ENCODE measurements at places on chromosomes 11 and 22. TPM values are rescaled to one million over a fixed set of nuclear protein-coding genes. Genes with fewer than 3 reads are reported as not detected.

APOL5 gene
- total RNA-seq: not detected

KCNE3 gene
- total RNA-seq: 0.23 TPM

CERK gene
- total RNA-seq: 94.9 TPM

LRRC56 gene
- 4.3 TPM for total RNA-seq

GNG3 gene
- total RNA-seq: not detected

SHISA8 gene
- not detected for total RNA-seq

KCNJ11 gene
- total RNA-seq: 1.8 TPM

GRCh38 chr11:93330446-93330984 lies at the start of gene DEUP1:
TSS of gene DEUP1 (plus strand) at chr11:93330742. CDS start at chr11:93332260, 1,518 bp downstream.
- no peaks in the 10 kb centered on the region for H3K36me3 ChIP-seq
- H3K4me3 ChIP-seq: peak within 1 kb of the TSS; percentile 69
- H3K27ac ChIP-seq: no peak within 1 kb of the TSS
- H3K27me3 ChIP-seq: peaks cover 47% of the 10 kb centered on the region
- H3K4me1 ChIP-seq: peaks cover 3% of the 10 kb centered on the region

GRCh38 chr11:70643642-70644041 lies 245.3 kb downstream of the CTTN start:
- DNase-seq: no peak
- no peak overlapping the region for H3K27ac ChIP-seq
- no peaks in the 10 kb centered on the region for H3K36me3 ChIP-seq

GRCh38 chr11:36469881-36470802 lies 39.9 kb downstream of the TRAF6 start:
- no peaks in the 10 kb centered on the region for H3K4me1 ChIP-seq
- DNase-seq: no peak
- no peak overlapping the region for H3K27ac ChIP-seq

DNA sequence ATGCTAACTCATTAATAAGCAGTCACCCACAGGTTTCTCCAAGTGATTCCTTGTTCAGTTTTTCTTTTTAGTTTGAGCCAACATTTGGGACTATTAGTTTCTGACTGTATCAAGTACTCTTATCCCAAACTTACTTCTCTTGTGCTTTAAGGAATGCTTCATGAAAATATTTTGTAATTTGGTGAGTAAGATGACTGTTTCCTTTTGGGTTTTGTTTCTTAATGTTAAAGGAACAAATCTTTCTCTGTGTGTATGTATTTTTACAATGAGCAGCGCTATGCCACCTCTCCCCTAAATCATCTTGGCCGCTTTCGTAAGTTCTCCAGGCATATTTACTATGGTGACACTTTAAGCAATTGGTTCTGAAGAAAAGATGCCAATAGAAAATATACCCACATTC lies 72.4 kb downstream of the LDLRAD3 start:
- H3K27me3 ChIP-seq: peaks cover 13% of the 10 kb centered on the region
- H3K36me3 ChIP-seq: no peaks in the 10 kb centered on the region
- no peak overlapping the region for H3K4me3 ChIP-seq
- H3K27ac ChIP-seq: no peak overlapping the region
- H3K4me1 ChIP-seq: no peaks in the 10 kb centered on the region

GRCh38 chr11:60995798-60996197 lies 24.3 kb downstream of the CD6 start:
- no peak for DNase-seq
- H3K27ac ChIP-seq: no peak overlapping the region
- H3K4me1 ChIP-seq: peaks cover 37% of the 10 kb centered on the region
- H3K27me3 ChIP-seq: no peaks in the 10 kb centered on the region
- no peak overlapping the region for H3K4me3 ChIP-seq

DNA sequence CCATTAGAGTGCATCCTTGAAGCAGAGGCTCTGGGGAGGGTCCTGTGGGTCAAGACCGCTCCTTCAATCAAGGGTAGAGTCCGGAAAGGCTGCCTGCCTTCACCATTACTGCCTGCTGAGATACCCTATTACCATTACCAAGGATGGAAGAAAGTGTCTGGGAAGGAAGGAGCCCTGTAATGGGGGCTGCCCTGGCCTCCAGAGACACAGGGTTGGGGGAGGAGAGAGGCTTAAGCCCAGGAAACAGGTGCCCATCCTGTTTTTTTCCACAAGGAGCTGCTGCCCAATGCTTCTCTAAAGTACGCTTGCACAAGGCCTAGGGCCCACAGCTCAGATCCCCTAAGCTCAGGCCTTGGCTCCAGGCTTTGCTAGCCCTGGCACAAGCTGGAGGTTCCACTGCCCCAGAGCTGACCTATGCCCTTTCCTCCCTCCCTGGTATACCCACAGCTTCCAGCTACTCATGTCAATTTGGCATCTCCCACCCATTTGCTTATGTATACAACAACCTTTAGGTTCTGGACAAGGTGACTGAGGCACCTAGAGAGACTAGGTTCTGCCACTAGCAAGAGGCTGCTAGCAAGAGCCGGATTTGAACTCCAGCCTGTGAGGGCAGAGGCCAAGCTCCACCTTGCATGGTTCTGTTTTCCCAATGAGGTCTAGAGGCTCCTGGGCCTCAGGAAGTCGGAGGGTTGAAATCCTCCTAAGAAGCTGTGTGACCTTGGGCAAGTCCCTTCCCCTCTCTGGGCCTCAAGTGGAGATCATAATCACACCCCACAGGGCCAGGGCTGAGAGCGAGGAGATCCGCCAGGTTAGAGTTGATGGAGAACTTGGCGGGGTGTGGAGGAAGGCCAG lies 1.5 kb upstream of the PLCB3 start:
- no peak for DNase-seq
- H3K27me3 ChIP-seq: peaks cover 2% of the 10 kb centered on the region
- no peak overlapping the region for H3K27ac ChIP-seq

- no peaks in the 10 kb centered on the region for H3K4me1 ChIP-seq
- H3K4me3 ChIP-seq: no peak overlapping the region
- no peak overlapping the region for H3K27ac ChIP-seq
- no peaks in the 10 kb centered on the region for H3K27me3 ChIP-seq
- no peak for DNase-seq
Measured at GRCh38 chr22:25153961-25154666, 45.5 kb upstream of the CRYBB3 start.

DNA sequence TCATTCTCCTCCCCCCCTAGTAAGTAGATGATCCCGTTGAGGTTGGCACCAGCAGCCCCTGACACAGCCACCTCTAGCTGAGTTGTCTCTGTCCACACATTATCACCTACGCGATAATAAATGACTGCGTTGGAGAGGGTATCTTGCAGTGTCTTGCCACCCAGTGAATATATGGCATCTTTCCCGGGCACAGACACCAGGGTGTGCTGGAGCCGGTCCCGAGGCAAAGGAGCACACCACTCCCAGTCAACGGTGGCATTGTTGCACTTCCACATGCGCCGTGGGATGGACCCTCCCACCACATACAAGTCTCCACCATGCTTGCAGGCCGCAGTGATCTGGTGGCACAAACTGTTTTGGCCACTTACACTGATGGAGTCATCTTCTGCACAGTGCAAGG lies 5.4 kb downstream of the KBTBD4 start:
- H3K4me1 ChIP-seq: peaks cover 12% of the 10 kb centered on the region
- H3K27me3 ChIP-seq: no peaks in the 10 kb centered on the region
- H3K4me3 ChIP-seq: no peak overlapping the region
- H3K27ac ChIP-seq: no peak overlapping the region
- DNase-seq: no peak

DNA sequence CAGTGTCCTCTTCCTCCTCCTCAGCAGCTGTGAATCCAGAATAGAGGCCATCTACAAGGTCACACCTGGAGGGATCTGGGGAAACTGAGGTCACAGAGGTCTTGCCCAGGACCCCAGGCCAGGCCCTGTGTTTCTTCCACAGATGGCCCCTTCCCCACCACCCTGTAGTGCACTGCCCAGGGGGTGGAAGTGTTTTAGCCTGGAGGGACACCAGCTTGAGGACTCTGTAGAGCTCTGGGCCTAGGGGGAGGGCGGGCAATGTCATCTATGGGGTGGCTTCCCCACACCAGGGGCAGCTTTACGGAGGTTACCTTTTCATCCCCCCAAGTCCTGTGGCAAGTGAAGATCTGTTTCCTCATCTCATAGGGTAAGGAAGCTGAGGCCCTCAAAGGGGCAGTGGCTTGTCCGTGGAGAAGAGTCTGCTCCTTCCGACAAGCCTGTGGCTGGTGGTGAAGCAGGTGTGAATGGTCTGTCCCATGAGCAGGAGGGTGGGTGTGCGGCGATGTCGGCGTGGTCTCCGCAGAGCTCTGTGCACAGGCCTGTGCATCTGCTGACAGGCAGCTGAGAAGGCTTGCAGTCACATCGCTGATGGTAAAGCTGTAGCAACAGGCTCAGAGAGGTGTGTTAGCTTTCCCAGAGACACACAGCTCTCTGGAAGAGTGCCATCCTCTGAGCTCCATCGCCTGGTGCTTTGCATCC lies 74.1 kb upstream of the WNT7B start:
- H3K4me3 ChIP-seq: no peak overlapping the region
- H3K27ac ChIP-seq: no peak overlapping the region
- DNase-seq: peak; percentile 32
- H3K4me1 ChIP-seq: peaks cover 20% of the 10 kb centered on the region
- no peaks in the 10 kb centered on the region for H3K36me3 ChIP-seq

- no peak for DNase-seq
- H3K4me1 ChIP-seq: no peaks in the 10 kb centered on the region
- peaks cover 7% of the 10 kb centered on the region for H3K27me3 ChIP-seq
- no peak overlapping the region for H3K27ac ChIP-seq
- no peak overlapping the region for H3K4me3 ChIP-seq
Measured at GRCh38 chr11:112637876-112638275, 323.3 kb upstream of the NCAM1 start.

- H3K36me3 ChIP-seq: peaks cover 39% of the 10 kb centered on the region
- no peak for DNase-seq
- no peak overlapping the region for H3K4me3 ChIP-seq
Measured at GRCh38 chr22:18146389-18146753, 3.6 kb upstream of the USP18 start.

- H3K27me3 ChIP-seq: no peaks in the 10 kb centered on the region
- H3K27ac ChIP-seq: no peak overlapping the region
- DNase-seq: no peak
- H3K4me3 ChIP-seq: no peak overlapping the region
- H3K36me3 ChIP-seq: no peaks in the 10 kb centered on the region
Measured at GRCh38 chr22:38030311-38031133, 26.7 kb upstream of the PICK1 start.

- peak overlapping the region; percentile 40 for H3K27ac ChIP-seq
- peaks cover 39% of the 10 kb centered on the region for H3K4me1 ChIP-seq
- DNase-seq: no peak
- no peaks in the 10 kb centered on the region for H3K27me3 ChIP-seq
Measured at GRCh38 chr22:23225724-23226496, 45.6 kb downstream of the BCR start.

GRCh38 chr22:45977003-45977411 lies at the start of gene WNT7B:
TSS of gene WNT7B (minus strand) at chr22:45977162. CDS start at chr22:45976754, 408 bp downstream.
- no peak within 1 kb of the TSS for H3K4me3 ChIP-seq
- H3K27me3 ChIP-seq: peaks cover 41% of the 10 kb centered on the region
- no peak for DNase-seq
- no peak within 1 kb of the TSS for H3K27ac ChIP-seq
- no peaks in the 10 kb centered on the region for H3K36me3 ChIP-seq
- H3K4me1 ChIP-seq: peaks cover 2% of the 10 kb centered on the region

GRCh38 chr22:18066181-18066859 lies 11.5 kb upstream of the PEX26 start:
- H3K27me3 ChIP-seq: peaks cover 43% of the 10 kb centered on the region
- H3K4me3 ChIP-seq: no peak overlapping the region
- DNase-seq: no peak
- peaks cover 4% of the 10 kb centered on the region for H3K4me1 ChIP-seq

DNA sequence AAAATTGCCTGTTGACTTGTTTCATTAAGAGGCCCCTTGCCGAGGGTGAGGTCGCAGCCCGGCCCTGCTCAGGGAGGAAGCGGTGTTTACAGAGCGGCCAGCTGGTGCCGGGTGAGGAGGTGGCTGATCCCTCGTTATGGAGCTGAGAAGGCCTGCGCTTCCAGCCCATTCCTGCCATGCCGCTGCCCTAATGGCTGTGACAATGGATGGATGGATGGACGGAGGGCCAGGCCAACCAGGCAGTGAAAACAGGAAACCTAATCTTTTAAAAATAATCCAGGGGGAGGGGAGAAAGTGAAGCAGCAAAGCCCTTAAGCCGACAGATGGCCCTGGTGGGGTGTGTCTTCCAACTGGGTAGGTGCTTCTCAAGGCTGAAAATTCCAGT lies 38.5 kb downstream of the BCR start:
- no peaks in the 10 kb centered on the region for H3K36me3 ChIP-seq
- DNase-seq: no peak
- H3K4me1 ChIP-seq: peaks cover 71% of the 10 kb centered on the region

DNA sequence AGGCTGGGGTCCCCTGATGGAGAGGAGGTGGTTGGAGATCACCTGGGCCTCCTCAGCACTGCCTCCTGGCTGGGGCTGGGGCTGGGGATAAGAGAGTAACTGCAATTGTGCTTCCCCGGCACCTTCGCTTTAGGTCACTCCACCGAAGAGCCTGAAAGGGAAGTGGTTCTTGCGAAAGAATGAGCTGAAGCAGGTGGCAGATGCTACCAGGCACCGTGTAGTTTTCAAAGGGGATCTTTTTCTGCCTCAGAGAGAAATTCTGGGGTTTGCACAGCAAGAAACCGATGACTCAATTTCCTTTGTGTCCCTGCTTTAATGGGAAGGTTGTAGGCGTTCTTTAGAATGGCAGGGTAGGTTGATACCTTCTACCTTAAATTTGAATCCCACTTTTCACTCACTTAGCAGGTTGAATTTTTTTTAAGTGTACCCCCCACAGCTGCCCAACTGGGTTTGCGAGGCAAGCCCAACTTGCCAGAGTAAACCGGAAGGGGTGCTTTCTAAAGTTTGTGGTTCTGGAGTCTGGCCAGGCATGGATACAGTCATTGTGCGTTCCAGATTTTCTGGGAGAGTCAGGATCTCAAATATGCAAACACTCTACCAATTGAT lies 5.3 kb downstream of the CD44 start:
- peak; percentile 66 for DNase-seq
- H3K4me1 ChIP-seq: peaks cover 74% of the 10 kb centered on the region
- peak overlapping the region; percentile 80 for H3K4me3 ChIP-seq
- peak overlapping the region; percentile 89 for H3K27ac ChIP-seq
- H3K36me3 ChIP-seq: peaks cover 50% of the 10 kb centered on the region
- no peaks in the 10 kb centered on the region for H3K27me3 ChIP-seq

GRCh38 chr11:118870396-118871343 lies 13.0 kb upstream of the CXCR5 start:
- peaks cover 39% of the 10 kb centered on the region for H3K4me1 ChIP-seq
- H3K36me3 ChIP-seq: peaks cover under 1% of the 10 kb centered on the region
- no peaks in the 10 kb centered on the region for H3K27me3 ChIP-seq
- DNase-seq: no peak

- H3K27me3 ChIP-seq: no peaks in the 10 kb centered on the region
- no peak for DNase-seq
- H3K4me3 ChIP-seq: no peak overlapping the region
- peaks cover 6% of the 10 kb centered on the region for H3K36me3 ChIP-seq
- peaks cover 53% of the 10 kb centered on the region for H3K4me1 ChIP-seq
Measured at GRCh38 chr22:19111140-19111539, 11.1 kb downstream of the DGCR2 start.

DNA sequence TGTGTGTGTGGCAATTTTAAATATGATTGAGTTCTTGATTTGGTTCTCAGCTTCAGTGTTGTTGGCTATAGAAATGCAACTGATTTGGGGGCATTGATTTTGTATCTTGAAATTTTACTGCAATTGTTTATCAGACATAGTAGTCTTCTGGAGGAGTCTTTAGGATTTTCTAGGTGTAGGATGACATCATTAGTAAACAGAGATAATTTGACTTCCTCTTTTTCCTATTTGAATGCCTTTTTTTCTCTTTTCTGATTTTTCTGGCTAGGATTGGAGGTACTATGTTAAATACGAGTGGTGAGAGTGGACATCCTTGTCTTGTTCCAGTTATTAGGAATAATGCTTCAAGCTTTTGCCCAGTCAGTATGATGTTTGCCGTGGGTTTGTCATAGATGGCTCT lies 124.9 kb downstream of the MSANTD4 start:
- no peak for DNase-seq
- no peak overlapping the region for H3K4me3 ChIP-seq
- no peak overlapping the region for H3K27ac ChIP-seq
- no peaks in the 10 kb centered on the region for H3K36me3 ChIP-seq
- H3K27me3 ChIP-seq: no peaks in the 10 kb centered on the region
- no peaks in the 10 kb centered on the region for H3K4me1 ChIP-seq
